GF-D8 (cell line): ENCODE measurements at places on chromosomes 6 and 20.
A peak's percentile ranks its signal among the peaks of the same experiment; 100 is the strongest.

- no peak for DNase-seq
These were observed 2.5 kb downstream of the NTSR1 start for GRCh38 chr20:62710886-62711702.

- peak; percentile 85 for DNase-seq
These were observed 30.9 kb downstream of the SLC2A12 start for GRCh38 chr6:134021396-134022122.

DNA sequence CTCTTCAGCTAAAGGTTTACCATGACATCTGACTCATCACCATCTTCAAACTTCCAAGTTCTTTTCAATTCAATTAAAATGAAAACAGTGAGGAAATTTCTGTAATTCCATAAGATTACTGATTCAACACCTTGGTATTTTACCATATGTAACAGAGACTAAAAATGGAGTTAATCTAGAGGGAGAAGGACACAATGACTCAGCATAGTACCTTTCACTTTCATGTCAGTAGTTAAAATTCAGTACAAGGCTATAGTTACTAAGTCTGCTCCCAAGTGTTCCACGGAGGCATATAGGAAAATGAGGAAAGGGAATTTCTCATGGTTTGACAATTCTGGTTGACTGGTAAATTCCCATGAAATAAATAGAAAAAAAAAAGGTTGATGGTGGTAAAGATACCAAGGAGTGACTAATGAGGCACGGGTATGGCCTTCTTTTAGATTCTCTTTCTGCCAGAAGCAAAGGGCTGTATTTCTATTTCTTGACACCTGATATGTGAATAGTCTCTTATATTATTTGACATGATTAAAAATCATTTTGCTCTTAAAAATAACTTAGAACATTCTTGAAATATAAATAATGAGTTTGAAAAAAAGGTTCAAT, 526.7 kb upstream of the ADGRB3 start:
- DNase-seq: no peak

GRCh38 chr20:6664574-6664973, 102.9 kb upstream of the BMP2 start:
- no peak for DNase-seq

GRCh38 chr6:127937102-127937501, 36.2 kb upstream of the THEMIS start:
- DNase-seq: no peak

DNA sequence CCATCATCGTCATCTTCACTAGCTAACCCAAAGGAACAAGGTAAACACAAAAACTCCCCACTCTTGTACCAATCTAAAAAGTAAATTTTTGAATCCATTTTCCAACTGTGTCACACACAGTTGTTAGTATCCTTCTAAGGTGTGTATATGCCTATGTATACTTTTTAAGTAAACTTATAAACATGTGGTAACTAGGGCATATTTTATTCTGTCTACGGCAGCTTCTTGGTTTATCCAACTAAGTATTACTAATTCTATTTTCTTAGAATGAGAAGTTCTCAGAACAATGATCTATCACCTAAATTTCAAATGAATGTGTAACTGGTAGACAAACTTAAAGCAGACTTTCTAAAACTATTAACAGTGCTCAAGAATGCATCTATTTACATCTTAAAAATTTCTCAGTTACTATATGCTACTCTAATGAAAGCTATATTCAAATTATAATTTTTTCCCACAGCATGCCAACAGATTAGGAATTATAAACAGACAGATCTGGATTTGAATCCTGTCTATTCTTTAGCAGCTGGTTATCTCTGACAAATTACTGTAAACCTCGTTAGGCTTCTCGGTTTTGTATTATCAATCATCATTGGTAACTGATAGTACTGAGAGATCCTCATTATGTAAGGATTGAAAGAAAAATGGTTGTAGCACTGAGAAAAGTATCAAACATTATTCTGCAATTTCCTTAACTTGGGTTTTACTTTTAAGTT, 1.8 kb upstream of the PLN start:
- DNase-seq: no peak

- no peak for DNase-seq
These were observed 56.5 kb downstream of the OR2J2 start for GRCh38 chr6:29227235-29227634.

- DNase-seq: no peak
These were observed 21.3 kb upstream of the HFE start for GRCh38 chr6:26065952-26066380.

GRCh38 chr6:21022343-21023107, 488.3 kb downstream of the CDKAL1 start:
- no peak for DNase-seq

- DNase-seq: no peak
These were observed 5.9 kb downstream of the ECI2 start for GRCh38 chr6:4129446-4129845.

DNA sequence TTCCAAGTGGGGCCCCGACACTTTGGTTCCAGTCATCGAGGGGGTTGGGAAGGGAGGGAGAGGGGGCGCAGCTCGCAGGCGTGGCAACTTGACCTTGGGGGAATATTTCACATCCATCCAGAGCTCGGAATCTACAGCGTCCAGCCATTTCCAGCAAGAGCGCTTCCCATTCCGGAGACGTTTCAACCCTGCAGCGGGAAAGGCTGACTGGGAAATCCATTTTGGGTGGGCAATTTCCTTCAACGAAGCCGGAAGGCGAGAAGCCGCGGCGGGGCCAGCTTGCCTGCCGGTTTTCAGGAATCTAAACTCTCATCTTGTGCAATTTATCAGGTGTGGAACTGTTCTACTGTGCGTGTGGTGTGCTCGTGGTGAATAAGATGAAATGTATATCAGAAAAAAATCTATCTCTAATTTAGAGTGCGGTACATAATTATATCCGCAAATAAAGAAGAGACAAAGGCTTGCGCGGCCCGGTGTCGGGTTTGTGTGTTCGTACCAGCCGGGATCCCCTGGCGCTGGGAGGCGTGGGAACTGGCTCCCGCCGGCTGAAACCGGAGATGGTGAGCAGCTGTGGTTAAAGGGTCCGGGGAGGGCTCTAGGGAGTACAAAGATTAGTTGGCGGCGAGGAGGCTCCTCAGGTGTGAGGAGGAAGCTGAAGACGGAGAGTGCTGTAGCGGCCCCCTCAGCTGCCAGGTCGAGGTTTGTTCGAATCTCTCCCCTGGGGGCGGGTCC, 4.8 kb downstream of the SLC32A1 start:
- no peak for DNase-seq

- no peak for DNase-seq
These were observed 93.1 kb downstream of the EPB41L2 start for GRCh38 chr6:130969791-130970491.

- DNase-seq: no peak
These were observed 15.5 kb upstream of the NNAT start for GRCh38 chr20:37505263-37506151.

- no peak for DNase-seq
These were observed 2.7 kb upstream of the MYT1 start for GRCh38 chr20:64161356-64162238.

DNA sequence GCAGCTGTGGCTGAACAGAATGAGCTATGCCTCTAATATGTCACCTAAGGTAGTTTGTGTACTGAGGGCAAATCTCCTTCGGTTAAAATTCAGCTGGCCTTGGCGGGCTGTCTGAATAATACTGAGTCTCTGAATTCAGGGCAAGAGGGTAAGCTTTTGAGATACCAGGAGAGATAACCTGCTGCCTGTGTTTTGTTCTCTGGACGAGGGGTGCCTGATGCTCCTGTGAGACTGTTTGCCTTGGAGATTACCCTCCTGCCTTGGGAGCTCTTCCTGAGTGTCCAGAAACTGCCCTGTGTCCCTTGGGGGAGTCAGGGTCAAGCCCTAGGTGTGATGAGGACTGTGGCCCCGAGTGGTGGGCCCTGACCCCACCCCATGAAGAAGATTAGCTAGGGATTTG, 282.9 kb downstream of the KIF16B start:
- no peak for DNase-seq

DNA sequence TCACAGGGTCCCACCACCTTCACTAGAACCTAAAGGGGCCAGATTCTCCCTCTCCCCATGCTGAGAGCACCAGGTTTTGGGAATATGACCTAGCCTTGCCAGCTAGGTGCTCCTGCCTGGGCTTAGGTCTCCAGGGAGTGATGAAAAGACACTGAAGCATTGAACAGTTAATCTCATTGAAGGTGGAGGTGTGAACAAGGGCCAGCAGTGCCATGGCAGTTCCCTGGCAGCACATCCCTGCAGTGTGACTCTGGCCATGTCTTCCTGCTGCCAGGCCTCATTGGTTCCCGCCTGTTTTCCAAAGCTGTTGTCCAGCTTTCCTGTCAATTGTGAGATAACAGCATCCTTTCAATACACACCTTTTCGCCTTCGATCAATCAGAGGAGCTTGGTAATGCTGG, 10.9 kb downstream of the PPIL6 start:
- no peak for DNase-seq

DNA sequence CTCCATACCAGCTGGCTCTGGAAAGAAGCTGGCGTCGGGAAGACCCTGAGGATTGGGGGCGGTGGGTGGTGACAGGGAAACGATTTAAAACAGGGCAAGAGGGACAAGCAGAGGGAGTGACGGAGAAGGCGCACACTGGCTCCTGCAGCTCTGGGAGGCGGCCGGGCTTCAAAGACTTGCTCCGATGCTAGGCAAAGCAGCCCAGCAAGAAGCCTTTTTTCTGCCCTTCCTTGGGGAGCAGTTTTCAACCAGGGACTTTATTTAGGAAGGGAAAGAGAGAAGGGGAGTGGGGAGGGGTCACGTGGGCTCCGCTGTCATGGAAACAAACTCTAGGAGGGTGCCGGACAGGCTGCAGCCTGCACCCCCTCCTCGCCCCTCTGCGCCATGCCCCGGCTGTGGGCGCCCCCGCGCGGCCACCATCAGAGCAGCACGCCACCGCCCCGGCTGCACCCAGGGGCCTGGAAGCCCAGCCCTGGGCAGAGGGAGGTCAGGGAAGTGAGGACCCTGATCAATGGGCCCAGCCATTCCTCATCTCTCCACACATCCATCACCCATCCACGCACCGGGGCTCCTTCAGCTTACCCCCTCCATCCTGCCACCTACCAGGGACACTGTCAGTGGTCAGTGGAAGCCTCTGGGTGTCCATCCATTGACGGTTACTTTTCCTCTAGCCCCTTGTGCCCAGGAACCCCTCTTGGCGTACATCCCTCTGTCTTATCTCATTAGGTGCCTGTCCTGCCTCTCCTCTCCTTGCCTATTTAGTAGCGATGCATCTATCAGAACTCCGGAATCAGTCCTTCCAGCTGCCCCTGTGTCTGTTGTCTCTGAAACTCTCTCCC, 66.6 kb upstream of the CCDC167 start:
- no peak for DNase-seq

- no peak for DNase-seq
These were observed 3.5 kb upstream of the TGIF2 start for GRCh38 chr20:36569847-36570429.

DNA sequence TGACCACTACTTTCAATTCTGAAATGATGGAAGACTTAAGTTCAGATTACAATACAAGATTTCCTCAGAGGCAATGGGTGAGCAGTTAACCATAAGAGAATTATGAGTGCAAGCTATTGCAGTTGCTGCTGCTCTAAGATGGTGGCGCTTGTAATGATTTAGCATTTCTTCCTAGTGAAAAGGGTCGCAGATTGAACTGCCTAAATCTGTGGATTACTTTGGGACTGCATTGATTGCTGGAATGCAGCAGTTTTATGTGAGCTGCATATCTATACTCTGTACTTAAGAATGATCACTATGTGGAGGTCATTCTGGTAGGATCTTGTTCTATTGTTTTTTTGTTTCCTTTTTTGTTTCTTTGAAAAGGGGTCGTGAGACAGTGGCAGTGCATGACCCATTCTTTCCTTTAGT, 5.3 kb downstream of the SCAF8 start:
- no peak for DNase-seq

DNA sequence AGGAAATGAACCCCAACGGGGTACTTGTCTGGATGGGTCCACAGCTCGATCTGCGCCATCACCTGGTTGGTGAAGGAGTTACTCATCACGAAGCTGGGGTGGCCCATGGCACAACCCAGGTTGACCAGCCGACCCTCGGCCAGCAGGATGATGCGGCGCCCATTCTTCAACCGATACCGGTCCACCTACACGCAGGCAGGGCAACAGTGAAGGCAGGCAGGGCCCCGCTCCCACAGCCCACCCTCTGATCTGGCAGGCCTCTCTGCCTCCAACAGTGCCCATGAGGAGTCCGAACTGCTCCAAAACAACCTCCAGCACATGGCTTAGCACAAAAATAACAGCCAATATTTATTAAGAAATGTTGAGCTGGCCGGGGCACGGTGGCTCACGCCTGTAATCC, 17.7 kb downstream of the AHCY start:
- no peak for DNase-seq

DNA sequence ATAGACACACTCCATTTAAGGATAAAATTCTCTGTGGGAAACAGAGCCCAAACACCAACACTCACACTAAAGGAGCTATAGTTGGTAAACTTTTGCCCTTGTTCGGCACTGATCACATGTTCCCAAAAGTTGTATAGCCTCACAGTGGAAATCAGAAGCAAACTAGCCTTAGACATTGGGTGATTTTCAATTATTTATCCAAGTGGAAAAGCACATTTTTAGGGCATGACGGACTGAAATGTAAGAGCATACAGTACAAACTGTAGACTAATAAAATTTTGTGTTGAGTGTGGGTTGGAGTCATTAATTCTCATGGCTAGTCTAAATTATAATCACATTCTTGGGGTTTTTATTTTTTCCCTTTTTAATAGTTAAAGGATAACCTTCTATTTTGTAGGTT, 202.4 kb downstream of the MOXD1 start:
- DNase-seq: no peak

GRCh38 chr6:56366141-56366852, 118.9 kb upstream of the COL21A1 start:
- no peak for DNase-seq

DNA sequence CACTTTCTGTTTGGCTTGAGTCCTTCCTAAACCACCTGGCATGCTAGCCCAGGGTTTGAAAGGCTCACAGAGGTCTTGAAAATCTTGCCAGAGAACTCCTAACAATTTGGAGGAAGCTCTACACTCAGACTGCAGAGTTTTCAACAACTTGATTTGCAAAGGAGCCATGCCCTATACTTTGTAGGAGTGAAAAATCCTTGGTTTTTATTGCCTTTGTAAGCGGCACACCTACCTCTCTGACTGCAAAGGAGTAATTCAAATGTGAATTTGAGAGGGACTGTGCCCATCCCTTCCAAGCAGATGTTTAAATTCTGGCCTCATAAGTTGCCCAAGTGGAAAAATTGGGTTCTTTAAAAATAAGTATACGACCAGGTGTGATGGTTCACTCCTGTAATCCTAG, 41.5 kb downstream of the SLC2A12 start:
- no peak for DNase-seq
